CD4-positive, alpha-beta memory T cell (primary cell): ENCODE measurements at places on chromosomes 16 and 17.
A peak's percentile ranks its signal among the peaks of the same experiment; 100 is the strongest.

DNA sequence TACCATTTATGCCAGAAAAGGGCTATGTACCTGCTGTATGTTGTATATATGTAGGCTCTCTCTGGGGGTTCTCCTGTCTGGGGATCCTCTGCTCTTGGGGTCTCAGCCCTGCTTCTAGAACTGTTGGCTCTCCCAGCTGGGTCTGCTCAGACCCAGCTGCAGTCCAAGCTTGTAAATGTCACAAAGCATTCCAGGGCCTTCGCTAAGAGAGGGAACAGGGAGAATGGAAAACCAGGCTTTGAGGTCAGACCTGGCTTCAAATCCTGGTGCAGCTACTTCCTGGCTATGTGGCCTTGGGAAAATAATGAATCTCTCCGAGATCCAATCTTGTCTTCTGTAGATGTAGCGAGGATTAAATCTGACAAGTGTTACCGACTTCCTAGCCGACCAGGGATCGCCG lies 44.0 kb downstream of the NLRP1 start:
- DNase-seq = no peak

- no peak for DNase-seq
Observed at GRCh38 chr17:10172241-10172741, 26.1 kb downstream of the GAS7 start.

- DNase-seq = peak; percentile 65
Observed at GRCh38 chr16:75379911-75380847, 53.1 kb downstream of the CFDP1 start.

- no peak for DNase-seq
Observed at GRCh38 chr16:84982434-84982833, 28.9 kb downstream of the ZDHHC7 start.

DNA sequence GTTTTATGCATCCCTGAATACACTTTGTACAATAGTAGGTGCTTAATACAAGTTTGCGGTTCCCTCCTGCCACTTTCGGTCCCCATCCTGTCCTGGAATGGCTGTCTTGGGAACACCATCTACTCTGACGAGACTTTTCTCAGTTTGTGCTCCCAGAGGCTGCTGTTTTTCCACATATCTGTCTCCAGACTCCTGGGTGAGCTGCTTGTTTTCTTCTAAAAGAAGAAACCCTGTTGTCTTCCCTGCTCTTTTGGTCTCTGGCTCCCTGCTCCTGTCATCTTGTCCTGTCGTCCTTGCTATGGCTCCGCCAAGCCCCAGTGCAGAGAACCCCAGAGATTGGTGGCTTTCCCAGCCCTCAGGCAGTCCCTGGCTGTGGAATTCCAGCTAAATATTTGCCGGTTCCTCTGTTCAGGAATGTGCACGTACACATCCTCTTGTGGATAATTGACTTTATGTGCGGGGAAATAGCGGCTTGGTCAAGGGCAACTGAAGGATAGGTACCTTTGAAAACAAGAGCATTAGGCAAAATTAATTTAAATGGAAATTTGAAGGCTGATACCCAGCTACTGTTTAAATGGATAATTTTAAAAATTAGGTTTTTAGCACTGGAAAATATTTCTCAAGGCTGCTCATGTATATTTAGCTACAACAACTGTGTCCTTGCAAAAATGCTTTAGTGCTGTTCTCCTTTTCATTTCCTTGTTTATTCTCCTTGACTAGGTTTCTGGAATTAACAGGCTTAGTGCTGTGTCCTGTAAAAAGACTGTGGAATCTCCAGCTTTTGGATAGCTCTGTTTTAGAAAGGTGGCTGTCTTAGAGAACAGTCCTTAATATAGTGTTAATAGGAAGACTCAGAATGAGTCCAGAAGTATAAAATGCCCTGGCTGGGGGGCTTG lies 50.2 kb upstream of the SLC12A3 start:
- no peak for DNase-seq
